ENCODE measurements at places on chromosomes 11 and 22.

GRCh38 chr11:32436751-32437494, 1.6 kb upstream of the WT1 start:
- DNase-seq = no peak

GRCh38 chr11:85961930-85962363, 106.8 kb downstream of the CCDC83 start:
- no peak for DNase-seq

GRCh38 chr22:43878831-43879550, 12.8 kb downstream of the PNPLA5 start:
- DNase-seq = no peak

- DNase-seq = no peak
Observed at GRCh38 chr11:16377746-16378145, 21.4 kb upstream of the SOX6 start.

GRCh38 chr22:49934891-49935557, 16.6 kb downstream of the CRELD2 start:
- DNase-seq = no peak

Measured in KBM-7 (cell line).